Cardiac muscle cell (in vitro differentiated cells and primary cell): ENCODE measurements at places on chromosomes 1 and 21. TPM values are rescaled to one million over a fixed set of nuclear protein-coding genes. Genes with fewer than 3 reads are reported as not detected.

GRCh38 chr1:183757061-183757460, 47.9 kb upstream of the RGL1 start:
- DNase-seq: peak; percentile 80

DNA sequence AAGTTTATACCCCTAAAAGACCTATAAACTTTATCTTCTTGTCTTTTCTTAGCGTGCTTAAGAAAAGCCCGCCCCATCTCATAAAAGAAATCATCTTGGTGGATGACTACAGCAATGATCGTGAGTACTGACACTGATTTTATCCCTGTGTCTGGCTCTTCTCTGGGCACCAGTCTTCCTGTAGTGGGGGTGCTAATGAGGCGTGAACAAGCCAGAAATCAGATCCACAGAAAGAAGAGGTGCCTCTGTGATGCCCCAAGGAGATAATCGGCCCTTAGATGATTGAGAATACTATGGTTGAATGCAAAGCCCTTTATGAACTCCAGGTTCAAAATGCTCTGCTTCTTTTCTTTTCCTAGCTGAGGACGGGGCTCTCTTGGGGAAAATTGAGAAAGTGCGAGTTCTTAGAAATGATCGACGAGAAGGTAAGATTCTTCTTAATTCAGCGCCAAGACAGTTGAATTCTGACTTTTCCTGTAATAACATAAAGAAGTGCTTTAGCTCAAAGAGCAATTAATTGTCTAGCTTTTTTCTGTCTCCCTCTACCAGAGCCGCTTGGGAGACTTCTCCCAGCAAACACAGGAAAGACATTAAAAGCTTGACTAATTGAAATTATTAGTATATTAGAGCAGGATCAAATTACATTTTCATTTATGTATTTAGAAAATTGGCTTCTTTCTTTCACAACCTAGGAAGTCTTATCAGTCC, 169.4 kb downstream of the GALNT2 start:
- DNase-seq: no peak

- no peak for DNase-seq
Observed at GRCh38 chr1:109508873-109509175, 703 bp downstream of the AMIGO1 start.

Gene SCP2
- 131 and 134 TPM in 2 replicates for total RNA-seq

GRCh38 chr21:43908167-43908566, 43.1 kb downstream of the AGPAT3 start:
- DNase-seq: no peak

DNA sequence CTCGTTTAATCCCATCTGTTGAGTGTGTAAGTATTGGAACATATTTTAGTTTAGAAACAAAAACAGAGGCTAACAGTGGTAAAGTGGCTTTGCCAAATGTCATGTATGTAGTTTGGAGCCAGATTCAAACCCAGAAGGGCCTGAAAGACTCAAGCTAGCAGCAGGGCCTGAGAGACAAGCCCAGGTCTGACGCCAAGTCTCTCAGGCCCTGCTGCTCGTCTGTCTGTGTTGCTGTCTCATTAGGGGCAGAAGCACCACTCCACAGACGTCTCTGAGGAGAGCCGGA, 8.3 kb downstream of the CITED4 start:
- DNase-seq: no peak

GRCh38 chr1:164093543-164093942, 465.4 kb upstream of the PBX1 start:
- DNase-seq: no peak

DNA sequence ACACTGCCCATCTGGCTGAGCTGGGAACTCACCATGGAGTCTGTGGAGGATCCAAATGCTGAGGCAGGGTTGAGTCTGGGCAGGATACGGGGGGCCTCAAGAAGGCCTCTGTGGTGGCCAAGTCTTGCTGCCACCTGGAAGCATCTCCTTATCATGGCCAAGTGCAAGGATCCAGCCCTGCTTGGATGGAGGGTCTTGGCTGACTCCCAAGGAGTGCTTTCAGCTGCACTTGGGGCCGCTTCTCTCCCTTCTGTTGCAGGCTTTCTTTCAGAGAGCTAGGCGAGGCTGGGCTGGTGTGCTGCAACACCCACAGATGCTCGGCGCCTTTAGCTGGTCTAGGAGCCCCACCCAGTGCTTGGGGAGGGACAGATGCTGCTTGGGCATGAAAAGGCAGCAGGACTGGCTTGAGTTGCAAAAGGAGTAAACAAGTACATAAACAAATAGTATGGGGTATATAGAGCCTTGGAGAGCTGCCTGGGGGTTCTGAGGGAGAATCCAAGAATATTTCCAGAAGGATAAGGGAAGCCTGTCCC, at the start of gene THEM5:
Gene THEM5, minus strand, starts transcription at position 302 of the 533 bp plus-strand sequence. Its CDS starts 147 bp downstream, at position 155.
- no peak for DNase-seq

Gene GJC2
- 0.51 and 0.88 TPM in 2 replicates for total RNA-seq

DNA sequence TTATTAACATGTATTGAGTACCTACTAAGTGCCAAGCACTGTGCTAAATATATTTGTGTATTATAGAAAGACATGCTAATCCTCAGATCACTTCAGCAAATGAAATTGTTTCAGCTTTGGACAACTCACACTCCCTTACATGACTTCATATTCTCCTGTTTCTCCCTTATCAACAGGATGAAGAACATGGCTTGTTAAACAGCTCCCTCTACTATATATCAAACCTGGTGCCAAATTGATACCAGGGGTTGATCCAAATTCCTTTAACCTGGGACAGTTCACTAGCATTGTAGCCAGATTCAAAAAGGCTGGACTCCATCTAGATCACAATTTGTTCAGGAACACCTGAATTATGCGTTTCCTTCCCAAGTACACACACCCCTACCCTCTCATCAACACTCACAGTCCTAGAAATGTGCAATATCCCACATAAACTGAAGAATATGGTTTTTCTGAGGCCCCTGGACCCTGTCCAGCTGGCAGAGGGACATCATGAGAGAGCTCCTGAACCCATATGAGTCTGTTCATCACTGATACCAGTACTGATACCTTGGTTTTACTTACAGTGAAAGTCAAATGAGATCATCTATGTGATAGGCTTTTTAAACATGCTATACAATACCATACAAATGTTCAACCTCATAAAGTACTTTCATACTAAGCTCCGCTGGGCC, 47.0 kb upstream of the PALMD start:
- no peak for DNase-seq

Gene DCST1
- not detected in 2 replicates for total RNA-seq

Gene ATP5PF
- total RNA-seq: 252 and 394 TPM in 2 replicates

Gene PRDM16
- 27.6 and 55.8 TPM in 2 replicates for total RNA-seq

Gene SPRR5
- total RNA-seq: not detected in 2 replicates

Gene CYP2J2
- 3.8 and 7.6 TPM in 2 replicates for total RNA-seq

DNA sequence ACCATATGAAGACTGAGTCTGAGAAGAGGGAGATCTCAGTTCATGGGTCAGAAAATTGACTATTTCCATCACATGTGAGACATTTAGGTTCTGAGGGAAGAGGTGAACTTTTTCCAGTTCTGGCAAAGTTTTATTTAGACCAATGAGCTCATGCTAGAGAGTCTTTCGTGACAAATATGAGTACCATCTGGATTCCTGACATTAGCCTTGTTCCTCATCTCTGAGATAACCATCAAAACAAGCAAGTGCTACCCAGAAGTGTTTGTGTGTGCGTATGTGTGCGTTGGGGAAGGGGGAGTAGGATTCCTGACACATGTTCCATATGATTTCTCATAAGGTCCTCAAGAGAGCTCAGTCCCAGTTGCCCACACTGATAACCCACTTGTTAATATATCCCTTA, 120.6 kb downstream of the FASLG start:
- DNase-seq: no peak

Gene MAP10
- 9.8 and 14.7 TPM in 2 replicates for total RNA-seq

Gene FCRL1
- not detected in 2 replicates for total RNA-seq
